ENCODE measurements at places on chromosomes 11 and 22. TPM values are rescaled to one million over a fixed set of nuclear protein-coding genes. Genes with fewer than 3 reads are reported as not detected.

PHETA2 gene
- total RNA-seq, result 14.6 TPM

OR51S1 gene
- not detected for total RNA-seq

OR10A5 gene
- total RNA-seq, result not detected

KRTAP5-9 gene
- total RNA-seq, result not detected

RAC2 gene
- 126 TPM for total RNA-seq

GRCh38 chr22:43955883-43956782, 891 bp downstream of the SAMM50 start:
- no peak for DNase-seq

DNA sequence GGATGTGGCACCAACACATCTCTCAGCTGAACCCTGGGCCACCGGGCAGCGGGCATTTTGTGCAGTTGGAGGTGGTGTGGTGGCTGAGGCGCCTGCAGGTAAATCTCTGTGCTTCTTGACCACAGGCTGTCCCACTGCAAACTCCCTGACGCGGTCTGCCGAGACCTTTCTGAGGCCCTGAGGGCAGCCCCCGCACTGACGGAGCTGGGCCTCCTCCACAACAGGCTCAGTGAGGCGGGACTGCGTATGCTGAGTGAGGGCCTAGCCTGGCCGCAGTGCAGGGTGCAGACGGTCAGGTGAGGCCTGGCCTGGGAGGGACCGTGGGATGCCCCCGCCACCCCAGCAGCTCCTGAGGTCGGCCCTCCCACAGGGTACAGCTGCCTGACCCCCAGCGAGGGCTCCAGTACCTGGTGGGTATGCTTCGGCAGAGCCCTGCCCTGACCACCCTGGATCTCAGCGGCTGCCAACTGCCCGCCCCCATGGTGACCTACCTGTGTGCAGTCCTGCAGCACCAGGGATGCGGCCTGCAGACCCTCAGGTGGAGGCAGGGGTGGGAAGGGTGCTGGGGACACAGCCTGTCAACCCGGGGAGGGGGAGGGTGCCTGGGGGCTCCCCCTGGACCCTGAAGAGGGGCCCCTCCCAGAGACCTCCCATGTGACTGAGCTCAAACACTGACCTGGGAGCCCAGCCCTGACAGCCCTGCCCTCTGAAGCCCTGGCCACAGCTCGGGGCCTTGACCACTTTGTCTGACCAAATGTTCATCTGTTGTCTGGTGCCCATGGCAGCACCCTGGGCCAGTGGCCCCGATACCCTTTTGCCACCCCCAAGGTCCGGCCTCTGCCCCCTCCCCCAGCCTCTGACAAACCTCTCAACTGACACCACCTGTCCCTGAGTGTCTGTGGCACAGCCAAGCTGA, 4.6 kb upstream of the PGGHG start:
- no peak for DNase-seq

GRCh38 chr11:68546555-68546954, 86.0 kb downstream of the PPP6R3 start:
- DNase-seq, result no peak

DNA sequence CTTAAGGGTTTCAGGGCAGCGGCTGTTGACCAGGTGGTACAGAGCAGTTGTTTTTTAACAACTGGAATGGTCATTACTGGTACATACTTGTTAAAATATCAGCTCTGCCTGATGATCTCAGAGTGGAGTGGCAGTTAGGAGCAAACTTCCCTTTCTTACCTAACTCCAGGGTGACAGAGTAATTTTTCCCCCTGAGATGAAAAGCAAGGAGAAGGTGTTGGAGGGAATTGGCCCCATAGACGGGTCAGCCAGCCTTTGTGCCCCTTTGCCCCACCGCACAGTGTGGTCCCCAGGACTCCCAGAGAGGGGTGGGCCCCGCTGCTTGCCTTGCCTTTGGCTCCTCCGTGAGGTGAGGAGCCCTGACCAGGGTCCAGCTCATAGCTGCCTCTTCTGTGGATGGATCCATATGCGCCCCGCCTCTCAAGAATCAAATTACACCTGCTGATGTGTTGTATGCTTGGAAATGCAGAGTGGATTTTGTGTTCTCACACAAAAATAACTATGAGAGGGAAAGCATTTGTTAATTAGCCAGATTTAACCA, 27.0 kb upstream of the SORL1-AS1 start:
- DNase-seq, result no peak

GRCh38 chr22:33875316-33875715, 45.0 kb downstream of the LARGE1 start:
- DNase-seq, result peak; percentile 39

- no peak for DNase-seq
Measured at GRCh38 chr11:12864316-12865156, 144.6 kb upstream of the RASSF10 start.

Data from upper lobe of left lung (tissue), 6 donors.